Esophagus mucosa (tissue), 1 donor: ENCODE measurements at places on chromosomes 2 and 18.

- ATAC-seq = no peak
Measured at GRCh38 chr18:73189718-73190117, 321.9 kb upstream of the NETO1 start.

DNA sequence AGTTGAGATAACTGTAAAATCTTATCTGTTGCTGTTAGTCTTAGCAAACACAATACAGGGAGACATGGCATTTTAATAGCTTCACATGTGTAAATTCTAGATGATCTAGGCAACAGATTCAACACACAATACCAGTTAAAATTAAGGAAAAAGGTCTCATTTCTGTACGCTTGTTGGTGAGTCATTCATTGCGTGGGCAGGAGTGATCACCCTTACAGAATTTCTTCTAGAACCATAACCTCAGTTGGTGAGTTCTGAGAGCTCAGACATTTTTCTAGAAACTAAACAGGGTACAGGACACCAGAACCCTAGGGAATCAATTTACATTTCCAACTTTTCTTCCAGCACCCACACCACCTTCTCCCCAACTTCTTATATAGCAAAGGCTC is 81.9 kb downstream of the SLC8A1 start:
- ATAC-seq = no peak

DNA sequence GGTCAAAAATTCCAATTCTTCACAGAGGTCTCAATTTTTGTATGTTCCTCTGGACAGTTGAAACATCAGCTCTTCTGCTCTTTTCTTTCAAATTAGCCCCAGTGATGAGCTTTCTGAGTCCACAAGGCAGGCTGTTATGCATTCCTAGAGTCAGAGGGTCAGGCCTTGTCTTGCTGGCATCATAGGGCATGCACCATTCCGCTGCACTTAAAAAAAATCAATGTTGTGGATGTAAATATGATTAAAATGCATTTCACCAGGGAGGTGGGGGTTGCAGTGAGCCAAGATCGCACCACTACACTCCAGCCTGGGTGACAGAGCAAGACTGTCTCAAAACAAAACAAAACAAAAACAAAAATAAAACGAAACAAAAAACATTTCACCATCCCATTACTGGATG is 465.3 kb downstream of the EIPR1 start:
- ATAC-seq = no peak

GRCh38 chr2:157989227-157989626 is 112.4 kb upstream of the UPP2 start:
- ATAC-seq = no peak

DNA sequence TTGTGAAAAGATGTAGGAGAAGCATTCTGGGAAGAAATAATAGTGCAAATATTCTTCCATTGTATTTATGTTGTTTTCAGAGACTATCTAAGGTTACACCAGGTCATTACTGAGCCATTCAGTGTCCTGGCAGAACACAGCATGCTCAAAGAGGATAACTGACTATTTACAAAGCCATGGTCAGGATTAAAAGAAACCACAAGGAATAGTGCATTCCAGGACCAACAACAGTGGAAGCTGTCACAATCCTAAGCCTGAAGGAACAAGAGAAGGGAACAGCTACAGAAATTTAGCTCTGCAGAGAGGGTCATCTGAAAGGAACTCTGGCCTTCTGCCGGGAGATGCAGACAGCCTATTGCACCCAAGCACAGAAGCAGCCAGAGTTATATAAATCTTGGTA is 116.7 kb downstream of the DSC3 start:
- no peak for ATAC-seq

DNA sequence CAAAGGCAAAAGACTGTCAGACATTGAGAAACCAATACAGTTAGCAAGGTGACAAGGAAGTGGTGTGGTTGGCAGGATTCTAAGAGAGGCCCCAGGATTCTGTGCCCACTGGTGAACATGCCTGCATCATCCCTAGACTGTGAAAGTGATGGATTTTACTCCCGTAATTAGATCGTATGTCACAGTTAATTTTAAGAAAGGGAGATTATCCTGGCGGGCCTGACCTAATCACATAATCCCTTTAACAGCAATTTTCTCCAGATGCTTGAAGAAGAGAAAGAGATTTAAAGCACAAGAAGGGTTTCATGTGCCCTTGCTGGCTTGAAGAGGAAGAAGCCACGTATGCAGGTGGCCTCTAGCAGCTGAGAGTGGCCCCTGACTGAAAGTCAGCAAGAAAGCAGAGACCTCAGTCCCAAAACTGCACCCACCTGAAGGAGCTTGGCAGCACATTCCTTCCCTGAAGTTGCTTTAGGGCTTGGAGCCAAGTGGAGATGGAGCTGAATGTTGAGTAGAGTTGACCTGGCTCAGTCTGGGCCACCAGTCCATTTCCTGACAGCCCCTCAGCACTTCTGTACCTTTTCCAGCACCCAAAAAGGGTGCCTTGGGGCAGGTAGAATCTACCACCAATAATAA is 49.1 kb downstream of the GTF3C3 start:
- ATAC-seq = no peak

GRCh38 chr2:152944099-152944498 is 225.7 kb downstream of the ARL6IP6 start:
- ATAC-seq = no peak

DNA sequence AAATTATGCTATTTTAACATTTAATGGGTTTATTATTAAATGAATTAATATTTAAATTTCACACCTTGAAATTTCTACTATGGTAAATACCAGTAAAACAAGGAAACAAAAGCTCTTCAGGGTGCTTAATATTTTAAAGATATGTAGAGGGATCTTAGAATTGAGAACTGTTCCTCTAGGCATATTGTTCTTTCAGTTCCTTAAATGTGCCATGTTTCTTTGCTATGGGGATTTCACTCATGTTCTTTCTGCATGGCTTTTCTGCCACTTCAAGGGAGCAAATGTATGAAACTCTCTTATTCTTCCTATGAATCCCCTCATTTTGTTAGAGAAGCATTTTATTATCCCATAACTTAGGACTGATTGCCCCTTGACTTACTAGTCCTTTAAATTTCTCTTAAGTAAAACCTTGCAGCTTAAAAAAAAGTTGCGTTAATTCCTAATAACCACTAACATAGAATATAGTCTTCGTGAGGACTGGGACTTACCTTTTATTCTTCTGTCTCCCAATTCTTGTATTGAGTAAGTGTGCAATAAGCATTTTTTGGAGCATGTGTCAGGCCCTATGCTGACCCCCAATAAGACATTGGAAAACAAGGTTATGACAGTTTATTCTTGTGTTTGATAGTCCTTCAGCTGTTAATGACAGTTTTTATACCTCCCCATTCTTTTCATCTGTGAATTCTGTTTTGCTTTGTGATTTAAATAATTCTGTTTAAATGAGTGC is 95.7 kb downstream of the BIRC6 start:
- no peak for ATAC-seq

GRCh38 chr2:126645211-126645618 is 10.7 kb upstream of the GYPC start:
- no peak for ATAC-seq

GRCh38 chr18:76414936-76415621 is 80.0 kb downstream of the ZNF516 start:
- ATAC-seq = no peak

DNA sequence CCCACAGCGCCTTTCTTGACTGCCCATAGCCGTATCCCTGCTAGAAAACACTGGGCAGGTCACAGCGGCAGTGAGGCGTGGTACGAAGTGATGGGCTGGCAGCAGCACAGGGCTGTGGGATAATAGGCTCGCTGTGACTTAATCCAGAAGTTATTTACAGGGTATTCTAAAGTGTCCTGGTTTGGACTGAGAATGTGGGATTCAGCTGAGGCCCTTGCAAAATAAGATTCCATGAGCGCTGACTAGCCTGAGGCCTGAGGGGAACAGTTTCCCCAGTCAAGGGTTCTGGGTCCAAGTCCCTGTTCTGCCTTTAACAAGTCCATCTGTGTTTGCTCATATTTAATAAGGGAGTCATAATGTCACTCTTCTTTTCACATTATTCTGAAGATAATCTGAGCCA is 34.6 kb downstream of the SETBP1 start:
- ATAC-seq = peak; percentile 18

- no peak for ATAC-seq
Measured at GRCh38 chr2:224272237-224272910, 129.5 kb downstream of the FAM124B start.

DNA sequence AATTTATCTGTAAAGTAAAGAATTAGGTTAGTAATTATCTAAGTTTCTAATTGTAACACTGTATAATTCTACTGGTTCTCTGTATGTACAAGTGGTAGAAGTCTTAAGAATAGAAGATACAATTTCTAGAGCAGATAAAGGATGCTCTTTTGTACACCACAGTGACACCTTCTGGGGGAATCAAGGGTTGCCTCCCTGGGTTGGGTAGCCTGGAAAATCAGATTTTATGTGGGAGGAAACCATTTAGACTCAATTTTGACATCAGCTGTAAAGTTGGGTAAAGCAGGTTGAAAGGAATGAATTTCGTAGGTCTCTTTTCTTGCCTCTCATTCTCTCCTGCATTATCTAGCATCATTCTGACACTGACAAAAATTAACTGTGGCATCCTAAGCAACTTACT is 354.8 kb downstream of the DCC start:
- ATAC-seq = no peak

DNA sequence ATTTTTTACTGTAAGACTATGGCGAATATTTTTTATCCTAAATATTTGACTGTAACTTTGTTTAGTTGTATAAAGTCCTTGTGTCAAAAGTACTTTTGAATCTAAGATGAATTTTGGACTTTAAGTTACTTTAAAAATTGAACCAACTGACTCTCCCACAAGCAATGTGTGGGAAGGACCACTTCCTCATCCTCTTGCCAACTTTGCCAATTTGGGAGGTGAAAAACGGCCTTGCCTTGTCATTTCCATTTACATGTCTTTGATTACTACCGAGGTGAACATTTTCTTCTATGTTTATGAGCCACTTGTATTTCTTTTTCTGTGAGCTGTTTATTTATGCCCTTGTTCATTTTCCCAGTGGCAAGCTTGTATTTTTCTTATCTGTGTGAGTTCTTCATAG is 12.8 kb upstream of the MSGN1 start:
- no peak for ATAC-seq

DNA sequence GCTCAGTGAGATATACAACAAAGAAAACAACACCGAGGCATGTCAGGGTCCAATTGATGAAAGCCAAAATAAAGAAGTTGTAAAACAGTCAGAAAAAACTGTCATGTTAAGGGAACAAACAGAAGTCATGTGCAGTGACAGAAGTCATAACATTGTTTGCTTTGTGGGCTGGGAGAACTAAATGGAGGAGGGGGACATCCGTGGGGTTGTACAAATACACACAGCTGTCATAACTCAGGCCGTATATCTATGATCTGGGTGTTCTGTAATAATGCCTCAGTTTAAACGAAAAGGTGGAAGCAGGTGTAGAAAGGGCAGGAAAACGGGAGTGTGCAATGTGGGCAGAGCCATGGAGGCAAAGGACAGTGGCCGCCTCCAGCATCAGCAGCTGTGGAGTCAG is 27.3 kb downstream of the TIMM21 start:
- ATAC-seq = no peak

GRCh38 chr2:217225596-217225995 is 365.7 kb upstream of the TNP1 start:
- no peak for ATAC-seq

DNA sequence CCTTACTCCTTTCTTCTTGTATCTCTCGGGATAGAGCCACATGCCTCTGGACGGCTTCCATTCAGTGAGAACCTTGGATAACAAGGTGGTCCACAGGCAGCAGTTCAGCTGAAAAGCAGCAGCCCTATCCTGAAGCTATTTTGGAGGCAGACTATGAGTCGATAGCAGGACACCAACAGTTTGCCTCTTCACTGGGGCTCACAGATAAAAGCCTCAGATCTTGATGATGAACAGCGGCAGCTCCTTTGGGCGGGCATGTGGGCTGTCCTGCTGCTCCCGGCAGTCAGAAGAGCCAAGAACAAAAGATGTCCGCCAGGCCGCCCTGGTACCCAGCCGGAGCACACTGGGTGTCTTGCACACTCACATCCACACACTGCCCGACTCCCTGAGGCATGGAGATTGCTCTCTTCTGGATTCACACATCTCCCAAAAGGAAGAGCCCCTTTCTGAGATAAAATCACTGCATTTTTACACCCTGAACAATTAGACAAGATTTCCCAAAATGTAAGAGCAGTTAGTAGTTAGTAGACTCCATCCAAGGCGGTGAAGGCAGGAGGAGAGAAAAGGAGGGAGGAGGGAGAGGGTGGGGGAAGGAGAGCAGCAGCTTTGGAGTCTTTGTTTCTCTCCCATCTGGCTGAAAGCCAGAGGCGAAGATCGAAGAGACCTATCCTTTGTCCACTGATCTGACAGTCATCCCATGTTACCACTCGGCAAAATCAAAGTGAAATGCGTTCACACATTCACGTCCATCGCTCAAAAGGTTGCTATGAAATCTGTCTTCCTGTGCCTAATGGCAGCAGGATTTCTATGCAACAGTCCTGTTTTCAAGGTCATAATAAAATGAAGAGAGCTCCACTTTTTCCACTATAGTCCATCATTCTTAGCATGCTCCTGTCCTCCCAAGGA is 90.1 kb upstream of the KLF7 start:
- no peak for ATAC-seq

DNA sequence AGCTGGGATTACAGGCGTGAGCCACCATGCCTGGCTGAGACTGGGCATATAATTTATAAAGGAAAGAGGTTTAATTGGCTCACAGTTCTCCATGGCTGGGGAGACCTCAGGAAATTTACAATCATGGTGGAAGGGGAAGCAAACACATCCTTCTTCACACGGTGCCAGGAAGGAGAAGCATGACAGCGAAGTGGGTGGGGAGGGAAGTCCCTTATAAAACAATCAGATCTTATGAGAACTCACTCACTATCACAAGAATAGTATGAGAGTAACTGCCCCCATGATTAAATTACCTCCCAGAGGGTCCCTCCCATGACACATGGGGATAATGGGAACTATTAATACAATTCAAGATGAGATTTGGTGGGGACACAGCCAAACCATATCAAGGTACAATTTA is 7.8 kb upstream of the LCLAT1 start:
- no peak for ATAC-seq

GRCh38 chr2:173448938-173449471 is 94.3 kb downstream of the CDCA7 start:
- ATAC-seq = peak; percentile 78

GRCh38 chr2:133802409-133803039 is 234.3 kb upstream of the NCKAP5 start:
- no peak for ATAC-seq
